Amygdala (tissue), 56 donors: ENCODE measurements at places on chromosomes 1 and 21.
A peak's percentile ranks its signal among the peaks of the same experiment; 100 is the strongest.

GRCh38 chr1:15354580-15354965, 55.1 kb upstream of the EFHD2 start:
- no peak for DNase-seq

- DNase-seq: no peak
These were observed 446.0 kb downstream of the MATN1 start for GRCh38 chr1:30277415-30277814.

DNA sequence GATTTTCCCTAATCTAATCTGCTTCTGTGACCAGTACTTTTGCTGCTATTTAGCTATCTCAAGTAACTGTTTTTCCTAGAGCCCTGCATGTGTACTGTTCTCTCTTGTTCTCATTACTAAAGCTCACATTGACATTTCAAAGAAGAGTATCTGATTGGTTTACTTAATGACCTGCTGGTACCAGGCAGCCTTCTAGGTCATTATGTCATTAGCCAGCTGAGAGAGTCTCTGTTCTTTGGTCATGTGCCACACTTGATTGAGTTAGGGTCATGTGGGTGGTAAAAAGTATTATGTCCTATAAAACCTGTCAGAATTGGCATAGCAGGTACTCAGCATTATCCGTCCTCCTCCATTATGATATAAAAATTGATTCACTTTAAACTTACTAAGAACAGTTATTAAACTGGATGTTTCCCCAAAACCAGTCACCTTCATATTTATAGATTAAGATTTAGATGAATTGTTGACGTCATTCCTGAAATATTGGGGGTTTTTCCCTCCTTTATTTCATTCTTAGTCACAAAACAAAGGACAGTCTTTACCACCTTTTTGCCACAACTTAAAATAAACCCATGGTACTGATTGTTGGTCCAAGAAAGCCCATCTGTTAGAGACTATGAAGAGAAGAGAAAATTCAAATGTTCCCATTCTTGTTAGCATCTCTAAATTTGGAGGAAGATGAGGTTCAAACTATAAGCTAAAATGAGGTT, 22.2 kb downstream of the FNDC5 start:
- no peak for DNase-seq

DNA sequence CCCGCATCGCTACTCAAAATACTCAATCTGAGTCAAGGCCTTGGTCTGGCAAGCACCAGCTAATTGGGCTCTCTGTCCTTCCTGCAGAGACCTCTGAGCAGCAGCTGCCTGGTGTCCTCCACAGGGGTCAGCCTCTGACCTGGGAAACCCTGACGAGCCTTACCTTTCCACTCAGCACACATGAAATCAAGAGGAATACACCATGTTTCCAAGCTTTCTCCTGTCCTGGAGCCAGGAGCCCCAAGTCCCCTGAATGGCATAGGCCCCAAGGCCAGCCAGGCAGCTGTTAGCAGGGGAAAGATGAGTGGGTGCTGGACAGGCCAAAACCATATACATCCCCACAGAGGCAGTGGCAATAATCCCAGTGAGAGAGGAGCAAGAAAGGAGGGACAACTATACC, 27.2 kb upstream of the TSPEAR start:
- no peak for DNase-seq

- no peak for DNase-seq
These were observed 20.4 kb downstream of the AIM2 start for GRCh38 chr1:159056069-159056698.

DNA sequence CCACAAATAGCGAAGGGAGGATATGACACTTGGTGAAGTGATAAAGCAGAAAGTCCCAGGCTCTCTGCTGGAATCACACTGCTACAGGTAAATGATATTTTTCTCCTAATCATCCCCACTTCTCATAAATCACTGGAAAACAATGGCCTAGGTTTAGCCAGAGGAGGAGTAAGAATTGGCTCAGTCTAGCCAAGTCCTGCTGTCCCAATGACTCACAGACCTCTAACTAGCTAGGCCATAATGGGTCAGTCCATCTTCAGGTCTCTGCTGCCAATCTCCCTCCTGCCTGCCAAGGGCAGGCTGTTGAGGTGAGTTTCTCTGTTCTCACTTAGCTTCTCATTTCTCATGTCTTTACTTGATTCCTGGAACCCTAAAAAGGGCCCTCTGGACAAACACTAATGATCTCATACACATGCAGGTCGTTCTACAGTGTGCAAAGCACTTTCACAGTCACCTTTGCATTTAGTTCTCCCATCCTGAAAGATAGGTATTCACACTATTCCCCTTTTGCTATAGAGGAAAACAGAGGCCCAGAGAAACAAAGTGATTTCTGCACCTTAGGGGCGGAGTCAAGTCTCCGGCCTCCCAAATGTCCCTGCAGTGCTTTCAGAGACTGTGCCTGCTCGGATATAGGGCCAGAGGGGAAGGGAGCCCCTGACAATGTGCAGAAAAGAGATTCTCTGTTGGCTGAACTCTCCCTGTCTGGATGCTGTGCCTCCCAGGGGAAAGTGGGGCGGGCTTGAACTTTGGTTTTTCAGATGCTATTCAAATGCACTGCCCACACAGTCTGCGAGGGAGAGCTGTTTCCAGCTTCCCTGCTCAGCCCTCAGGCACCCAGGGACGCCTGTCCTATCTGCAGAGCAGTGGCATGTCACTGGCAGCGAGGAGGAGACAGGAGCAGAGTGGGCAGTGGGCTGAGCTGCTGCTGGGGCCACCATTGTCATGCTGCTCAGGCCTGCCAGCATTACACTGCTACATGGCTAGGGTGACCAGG, 3.9 kb upstream of the CDK18 start:
- DNase-seq: no peak

DNA sequence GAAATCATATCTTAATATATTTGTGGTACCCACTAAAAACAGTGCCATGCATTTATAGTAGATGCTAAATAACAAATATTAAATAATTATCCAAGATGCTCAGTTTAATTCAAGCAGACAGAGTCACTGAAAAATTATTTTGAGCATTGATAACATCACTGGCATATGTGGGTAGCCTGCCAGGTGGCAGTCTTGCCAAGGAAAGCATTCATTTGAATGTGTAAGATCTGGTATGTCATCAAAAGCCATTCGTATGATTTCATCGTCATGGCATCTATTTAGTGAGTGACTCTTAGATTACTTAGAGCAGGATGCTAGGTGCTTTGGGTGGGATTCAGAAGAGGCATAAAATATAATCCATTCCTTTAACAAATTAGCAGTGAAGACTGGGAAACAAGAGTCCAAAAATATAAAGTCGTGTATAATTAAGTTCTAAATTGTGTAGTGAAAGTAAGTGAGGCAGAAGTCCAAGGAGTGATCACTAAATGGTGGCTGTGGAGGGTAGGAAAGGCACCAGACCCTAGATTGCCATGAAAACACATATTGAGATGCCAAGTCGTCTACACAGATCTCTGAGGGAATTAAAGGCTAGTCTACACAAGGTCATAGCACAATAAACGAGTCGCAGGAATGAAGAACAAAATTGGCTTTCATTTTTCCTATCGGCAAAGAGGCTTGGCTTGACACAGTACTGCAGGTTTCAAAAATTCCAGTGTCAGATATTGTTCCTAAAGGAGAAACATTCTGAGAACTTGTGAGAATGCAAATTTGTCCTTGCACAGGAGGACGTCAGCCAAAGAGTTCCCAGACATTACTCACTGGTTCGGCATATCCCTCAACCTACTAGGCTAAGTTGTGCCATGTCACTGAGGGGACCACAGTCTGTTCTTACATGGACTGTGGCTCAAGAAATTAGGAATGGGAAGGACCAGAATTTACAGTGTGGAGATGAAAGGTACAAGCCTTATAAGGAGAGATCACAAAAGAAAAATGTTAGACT, 130.8 kb downstream of the LYPLAL1 start:
- DNase-seq: peak; percentile 2

- no peak for DNase-seq
These were observed 107.0 kb downstream of the NME7 start for GRCh38 chr1:169260478-169261151.

GRCh38 chr1:113146242-113147072, 73.5 kb downstream of the LRIG2 start:
- no peak for DNase-seq

GRCh38 chr1:151713874-151714273, 2.7 kb downstream of the CELF3 start:
- DNase-seq: no peak

DNA sequence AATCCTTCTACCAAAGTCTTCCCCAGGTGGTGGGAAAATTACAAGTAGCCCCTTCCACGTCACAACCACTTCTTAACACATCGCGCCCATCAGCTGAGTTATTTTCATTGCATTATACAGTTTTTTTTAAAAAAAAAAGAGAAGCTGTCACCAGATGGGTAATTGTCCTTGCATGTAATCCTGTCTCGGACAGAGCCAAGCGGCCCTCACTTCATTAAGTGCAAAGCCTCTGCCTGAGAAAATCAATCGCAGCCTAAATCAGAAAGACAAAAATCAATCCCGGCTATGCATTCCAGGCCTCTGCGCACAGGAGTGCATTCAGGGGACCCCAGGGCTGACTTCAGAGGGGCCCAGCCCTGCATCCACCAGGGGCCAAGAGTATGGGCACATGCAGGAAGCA, 538.9 kb downstream of the NPHP4 start:
- DNase-seq: no peak

DNA sequence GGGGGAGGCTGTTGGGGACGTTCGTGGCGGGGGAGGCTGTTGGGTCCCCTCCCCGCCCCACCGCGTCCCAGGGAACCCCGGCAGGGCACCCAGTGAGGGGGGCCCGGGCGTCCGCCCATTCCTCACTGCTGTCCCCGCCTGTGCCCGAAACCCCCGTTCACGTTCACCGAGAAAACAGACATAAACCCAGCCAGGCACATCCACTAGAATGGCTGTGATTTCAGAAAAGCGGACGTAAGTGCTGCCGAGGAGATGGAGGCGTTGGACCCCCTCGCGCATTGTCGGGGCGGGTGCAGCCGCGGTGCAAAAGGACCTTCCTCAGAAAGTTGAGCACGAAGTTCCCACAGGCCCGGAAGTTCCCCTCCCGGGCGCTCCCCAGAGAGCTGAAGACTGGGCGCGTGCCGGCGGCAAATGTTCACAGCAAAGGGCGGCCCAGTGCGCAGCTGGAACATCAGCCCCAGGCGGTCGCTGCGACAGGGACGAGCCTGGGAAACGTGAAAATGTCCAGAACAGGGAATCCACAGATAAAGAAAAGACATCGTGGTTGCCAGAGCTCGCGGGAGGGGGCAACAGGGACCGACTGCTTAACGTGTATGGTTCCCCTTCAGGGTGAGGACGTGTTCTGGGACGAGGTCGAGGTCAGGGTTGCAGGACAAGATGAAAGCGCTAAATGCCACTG, 18.5 kb upstream of the SAMD11 start:
- DNase-seq: no peak

DNA sequence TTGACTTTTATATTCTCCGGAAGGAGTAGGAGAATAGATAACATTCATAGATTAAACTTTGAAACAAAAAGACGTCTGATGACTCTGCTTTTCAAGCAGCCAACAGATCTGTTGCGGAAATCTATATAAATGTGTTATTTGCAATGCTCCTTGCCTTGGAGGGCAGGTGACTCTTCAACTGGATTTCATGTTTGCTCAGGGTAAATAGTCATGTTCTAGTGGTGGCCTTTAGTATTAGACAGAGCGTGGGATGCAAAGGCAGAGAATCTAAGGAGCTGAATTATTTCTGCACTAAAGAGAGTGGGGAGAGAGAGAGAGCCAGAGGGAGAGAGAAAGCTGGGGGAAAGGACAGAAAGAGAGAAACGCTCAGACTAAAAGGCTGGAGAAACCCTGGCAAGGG, 454.3 kb downstream of the AJAP1 start:
- no peak for DNase-seq

- no peak for DNase-seq
These were observed 21.5 kb upstream of the OPRD1 start for GRCh38 chr1:28790377-28791035.

GRCh38 chr1:200166411-200166810, 138.9 kb downstream of the NR5A2 start:
- no peak for DNase-seq

DNA sequence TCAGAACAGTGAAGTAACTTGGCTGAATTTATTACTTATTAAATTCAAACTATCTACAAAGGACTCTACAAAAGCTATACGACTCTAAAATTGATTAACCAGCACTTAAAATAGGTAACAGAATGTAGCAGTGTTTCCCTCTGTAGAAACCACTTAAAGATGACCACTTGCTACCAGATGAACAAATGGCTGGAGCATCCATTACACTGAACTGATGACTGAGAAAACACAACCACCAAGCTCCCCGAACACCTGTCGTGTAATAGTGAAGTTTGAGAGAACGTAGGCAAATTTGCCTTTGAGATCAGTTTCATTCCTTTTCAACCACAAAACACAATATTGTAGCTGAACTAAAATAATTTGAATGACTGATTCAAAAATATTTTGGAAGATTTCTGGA, 226.7 kb downstream of the KCNT2 start:
- no peak for DNase-seq

DNA sequence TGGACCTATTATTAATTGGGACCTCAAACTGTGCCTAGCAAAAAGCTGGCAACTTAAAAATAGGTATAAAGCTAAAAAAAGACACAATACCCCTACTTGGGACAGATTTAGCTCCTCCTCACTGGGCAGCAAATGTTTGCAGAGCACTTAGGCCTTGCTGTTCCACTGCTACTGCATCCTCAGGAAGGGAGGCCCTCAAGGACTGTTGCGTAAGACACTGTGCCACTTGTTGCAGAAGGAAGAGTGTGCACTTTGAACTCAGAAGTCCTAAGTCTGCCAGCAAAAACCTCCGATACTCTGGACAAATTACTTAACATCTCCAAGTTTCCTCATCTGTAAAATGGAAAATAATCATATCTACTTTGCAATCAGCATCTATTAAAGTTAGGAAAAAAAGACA, 322.9 kb downstream of the BARHL2 start:
- DNase-seq: no peak

- no peak for DNase-seq
These were observed 42.5 kb downstream of the LAMC2 start for GRCh38 chr1:183228347-183229220.
